ENCODE measurements at places on chromosomes 12 and 14.

DNA sequence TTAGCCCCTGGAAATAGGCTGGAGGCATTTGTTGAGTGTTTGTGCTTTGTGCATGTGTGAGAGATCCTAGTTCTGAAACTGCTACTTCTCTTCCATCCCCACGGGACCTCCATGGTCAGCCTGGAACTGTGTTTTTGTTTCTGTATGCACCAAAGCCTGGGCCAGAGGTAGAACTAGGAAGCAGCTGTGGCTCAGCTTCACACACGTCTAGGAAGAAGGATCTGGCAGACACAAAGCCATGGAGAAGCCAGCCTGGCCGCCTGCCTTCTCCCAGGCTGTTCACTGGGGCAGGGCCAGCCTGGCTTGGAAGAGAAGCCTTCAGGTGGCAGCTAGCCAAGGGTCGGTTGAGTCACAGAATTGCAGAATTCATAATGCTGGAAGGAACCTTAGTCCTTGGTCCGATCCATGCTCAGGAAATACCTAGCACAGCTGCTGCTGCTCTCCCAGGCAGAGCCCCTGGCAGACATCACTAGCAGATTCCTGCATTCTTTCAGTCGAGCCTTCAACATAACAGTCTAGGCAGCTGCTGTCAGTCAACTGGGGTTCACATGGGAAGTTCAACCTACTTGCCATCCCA lies 27.0 kb downstream of the RIN3 start:
- DNase-seq = peak; percentile 94
- no peaks in the 10 kb centered on the region for H3K27me3 ChIP-seq
- peaks cover 35% of the 10 kb centered on the region for H3K4me1 ChIP-seq

- no peak for DNase-seq
- no peaks in the 10 kb centered on the region for H3K36me3 ChIP-seq
Observed at GRCh38 chr14:104339829-104340228, 201.4 kb downstream of the KIF26A start.

DNA sequence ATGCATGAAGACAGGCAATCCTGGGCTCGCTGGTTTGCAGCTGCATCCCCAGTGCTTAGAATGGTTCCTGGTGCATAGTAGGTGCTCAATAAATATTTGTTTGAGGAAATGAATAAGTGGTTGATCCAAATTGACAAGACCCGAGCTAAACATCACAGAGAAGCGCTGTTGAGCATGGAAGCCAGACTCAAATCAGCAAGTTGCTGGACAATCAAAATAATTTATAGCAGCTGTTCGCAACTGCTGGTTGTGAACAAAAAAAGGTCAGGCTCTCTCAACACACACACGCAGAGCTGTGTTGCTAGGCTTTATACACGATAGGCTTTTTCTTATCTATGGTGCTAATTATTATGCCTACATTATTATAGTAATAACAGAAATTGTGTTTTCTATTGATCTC lies 190.2 kb downstream of the TBX5 start:
- peaks cover 60% of the 10 kb centered on the region for H3K27me3 ChIP-seq
- no peak overlapping the region for H3K4me3 ChIP-seq
- no peak overlapping the region for H3K27ac ChIP-seq
- H3K4me1 ChIP-seq = no peaks in the 10 kb centered on the region

DNA sequence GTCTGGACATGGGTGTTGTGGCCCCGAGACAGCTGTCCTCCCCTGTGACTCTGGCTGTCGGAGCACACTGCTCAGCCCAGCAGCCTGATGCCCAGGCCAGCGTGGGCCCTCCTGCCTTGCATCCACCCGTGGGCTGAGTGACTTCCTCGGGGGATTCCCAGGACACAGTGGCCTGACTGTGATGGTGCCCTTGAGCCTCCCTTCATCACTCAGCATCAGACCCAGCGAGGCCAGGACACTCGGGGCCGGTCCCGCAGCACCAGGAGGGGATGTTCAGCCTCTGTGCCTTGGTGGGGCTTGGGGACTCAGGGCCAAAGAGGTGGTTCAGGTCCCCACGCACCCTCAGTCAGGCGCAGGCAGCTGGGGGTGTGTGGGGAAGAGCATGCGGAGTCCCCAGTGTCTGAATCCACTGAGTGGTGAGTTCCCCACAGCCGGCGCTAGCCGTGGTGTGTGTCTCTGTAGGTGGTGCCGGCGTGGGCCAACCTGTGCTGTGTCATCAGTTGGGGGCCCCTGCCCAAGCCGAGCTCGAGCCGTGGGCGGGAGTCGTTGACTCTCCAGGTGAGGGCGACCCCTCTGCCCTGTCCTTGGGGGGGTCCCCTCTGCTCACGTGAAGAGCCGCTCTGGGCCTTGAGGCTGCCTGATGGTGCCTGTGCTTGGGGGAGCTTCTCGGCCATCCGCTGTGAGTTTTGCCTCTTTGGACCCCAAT lies 185.8 kb downstream of the ADGRD1 start:
- H3K4me1 ChIP-seq = no peaks in the 10 kb centered on the region
- H3K36me3 ChIP-seq = no peaks in the 10 kb centered on the region
- no peak for DNase-seq

All from suprapubic skin (tissue), 4 donors.